NCI-H1694 (cell line): ENCODE measurements at places on chromosomes 2 and 18.

GRCh38 chr2:117065912-117066311 is 748.6 kb upstream of the DDX18 start:
- DNase-seq: no peak

DNA sequence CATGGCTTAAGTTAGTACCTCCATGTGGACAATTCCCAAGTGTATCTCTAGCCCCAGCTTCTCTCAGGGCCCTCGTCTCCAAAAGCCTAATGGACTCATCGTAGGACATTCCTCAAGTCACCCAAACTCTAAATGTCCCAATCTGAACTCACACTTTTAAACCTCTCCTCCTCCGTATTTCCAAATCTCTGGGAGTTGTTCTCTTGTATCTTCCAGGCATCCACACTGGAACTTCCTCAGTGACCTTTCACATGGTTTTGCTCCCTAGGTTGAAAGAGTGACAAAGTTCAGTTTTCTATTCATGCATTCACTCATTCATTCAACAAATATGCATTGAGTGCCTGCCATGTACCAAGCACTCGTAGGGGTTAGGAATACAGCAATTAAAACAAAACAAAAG is 220.2 kb downstream of the ALPK2 start:
- DNase-seq: no peak

DNA sequence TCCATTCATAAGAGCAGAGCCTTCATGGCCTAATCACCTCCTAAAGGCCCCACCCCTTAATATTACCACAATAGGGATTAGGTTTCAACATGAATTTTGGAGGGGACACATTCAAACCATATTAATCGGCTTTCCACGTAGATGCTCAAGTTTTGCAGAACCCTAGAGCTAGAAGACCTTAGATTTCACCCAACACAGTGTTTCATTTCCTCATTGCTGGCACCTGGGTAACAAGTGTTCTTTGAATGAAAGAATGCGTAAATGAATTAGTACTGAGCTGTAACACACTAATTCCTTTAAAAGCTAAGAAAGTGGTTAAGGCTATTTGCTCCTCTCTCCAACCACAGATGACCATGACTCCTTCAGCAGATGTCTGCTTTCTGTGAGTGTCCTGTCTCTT is 252.5 kb downstream of the SMAD2 start:
- no peak for DNase-seq

- DNase-seq: no peak
Observed at GRCh38 chr2:153575171-153575853, 96.8 kb upstream of the RPRM start.

DNA sequence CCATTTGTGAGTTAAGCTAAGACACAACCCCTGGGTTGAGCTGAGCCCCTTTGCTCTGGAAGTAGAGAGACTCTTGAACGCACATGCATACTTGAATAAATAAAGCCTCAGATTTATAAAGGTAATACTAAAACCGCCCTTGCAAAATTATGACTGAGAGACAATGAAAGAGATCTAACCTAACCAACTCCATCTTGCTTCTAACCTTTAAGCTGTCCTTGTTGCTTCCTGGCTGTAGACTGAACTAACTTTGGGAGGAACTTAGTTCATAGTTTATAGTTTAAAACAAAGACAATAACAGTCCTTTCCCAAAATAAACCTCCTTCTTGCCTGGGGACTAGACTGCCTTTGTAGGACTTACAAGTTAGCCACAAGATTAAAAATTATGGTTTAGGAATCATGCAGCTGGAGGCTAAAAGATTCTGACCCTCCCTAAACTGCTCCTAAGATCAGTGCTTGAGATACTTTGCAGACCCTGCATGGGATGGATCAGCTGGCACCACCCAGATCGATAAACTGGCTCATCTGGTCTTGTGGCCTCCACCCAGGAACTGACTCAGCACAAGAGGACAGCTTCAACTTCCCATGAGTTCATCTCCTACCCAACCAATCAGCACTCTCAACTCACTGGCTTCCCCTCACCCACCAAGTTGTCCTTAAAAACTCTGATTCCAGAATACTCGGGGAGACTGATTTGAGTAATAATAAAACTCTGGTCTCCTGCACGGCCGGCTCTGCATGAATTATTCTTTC is 240.2 kb upstream of the SLC14A2 start:
- no peak for DNase-seq

GRCh38 chr18:68121308-68121707 is 593.6 kb downstream of the TMX3 start:
- DNase-seq: no peak

GRCh38 chr2:171480908-171481307 is 41.4 kb upstream of the CYBRD1 start:
- no peak for DNase-seq

GRCh38 chr2:179861416-179862067 is at the start of gene ZNF385B:
Gene ZNF385B (minus strand): TSS chr2:179861612.
- peak; percentile 16 for DNase-seq

DNA sequence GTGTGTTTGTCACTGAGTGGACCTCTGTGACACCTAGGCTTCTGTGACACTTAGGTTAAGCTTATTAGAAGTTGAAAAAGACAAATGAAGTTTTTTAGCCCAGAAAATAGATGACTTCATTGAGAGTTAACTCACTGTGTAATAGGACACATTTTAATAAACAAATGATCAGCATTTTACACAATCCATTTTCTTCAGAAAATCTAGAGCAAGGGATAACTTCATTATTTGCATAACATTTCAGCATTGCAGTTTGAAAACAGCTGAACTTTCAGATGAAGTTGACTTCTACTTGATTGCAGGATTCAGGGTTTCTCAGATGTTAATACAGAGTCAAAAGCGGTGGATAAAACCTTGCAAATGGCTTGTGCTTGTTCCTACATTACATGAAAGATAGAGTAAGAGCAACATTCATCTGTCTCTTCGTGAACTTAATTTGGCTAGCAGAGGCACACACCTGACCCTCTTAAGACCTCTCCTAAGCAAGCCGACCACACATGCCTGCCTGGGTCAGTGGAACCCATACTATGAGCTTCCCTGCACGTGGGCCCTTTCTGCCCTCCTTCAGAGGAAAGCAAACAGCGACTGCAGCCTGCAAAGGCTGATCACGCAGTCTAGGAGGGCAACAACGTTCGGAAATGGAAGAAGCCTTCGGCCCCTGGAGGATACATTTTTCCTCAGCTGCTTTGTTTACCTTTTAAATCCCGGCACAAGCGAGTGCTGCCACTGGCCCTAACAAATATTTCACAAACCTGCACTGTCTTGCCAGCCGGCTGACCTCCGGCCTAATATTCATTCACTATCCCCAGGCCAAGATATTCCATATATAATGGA is 16.6 kb downstream of the ITGB1BP1 start:
- no peak for DNase-seq

DNA sequence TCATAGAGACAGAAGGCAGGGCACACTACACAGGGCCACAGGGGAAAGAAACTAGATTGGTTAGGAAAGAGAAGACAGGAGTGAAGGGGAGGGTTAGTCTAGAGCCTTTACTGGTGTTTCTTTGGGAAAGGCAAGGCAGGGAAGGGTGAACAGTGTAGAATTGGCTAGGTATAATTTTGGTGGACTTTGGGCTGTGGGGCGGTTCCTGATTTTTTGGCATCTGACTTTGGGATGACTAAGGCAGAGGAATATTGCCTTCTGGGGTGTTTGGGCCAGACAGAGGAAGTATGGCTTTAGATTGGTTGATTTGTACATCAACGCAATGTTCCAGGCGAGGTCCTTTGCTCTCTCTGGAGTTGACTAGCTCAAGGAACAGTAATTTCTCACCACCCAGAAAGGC is 534.8 kb downstream of the DCC start:
- no peak for DNase-seq

DNA sequence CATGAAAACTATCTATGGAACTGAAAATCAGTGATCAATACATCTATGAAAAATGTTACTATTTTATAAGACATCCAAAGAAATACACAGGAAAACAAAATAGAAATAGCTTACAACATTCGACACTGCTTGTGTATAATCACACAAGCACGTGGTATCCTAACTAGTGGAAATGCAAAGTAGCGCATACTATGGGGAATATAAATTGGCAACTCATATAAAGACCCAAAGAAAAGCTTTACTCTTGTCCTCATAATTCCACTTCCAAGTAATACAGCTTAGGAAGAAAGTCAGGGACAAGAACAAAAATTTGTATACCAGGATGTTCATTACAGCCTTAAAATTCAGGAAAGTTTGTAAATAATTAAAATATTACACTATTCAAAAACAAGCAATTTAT is 384.6 kb downstream of the NRXN1 start:
- no peak for DNase-seq

DNA sequence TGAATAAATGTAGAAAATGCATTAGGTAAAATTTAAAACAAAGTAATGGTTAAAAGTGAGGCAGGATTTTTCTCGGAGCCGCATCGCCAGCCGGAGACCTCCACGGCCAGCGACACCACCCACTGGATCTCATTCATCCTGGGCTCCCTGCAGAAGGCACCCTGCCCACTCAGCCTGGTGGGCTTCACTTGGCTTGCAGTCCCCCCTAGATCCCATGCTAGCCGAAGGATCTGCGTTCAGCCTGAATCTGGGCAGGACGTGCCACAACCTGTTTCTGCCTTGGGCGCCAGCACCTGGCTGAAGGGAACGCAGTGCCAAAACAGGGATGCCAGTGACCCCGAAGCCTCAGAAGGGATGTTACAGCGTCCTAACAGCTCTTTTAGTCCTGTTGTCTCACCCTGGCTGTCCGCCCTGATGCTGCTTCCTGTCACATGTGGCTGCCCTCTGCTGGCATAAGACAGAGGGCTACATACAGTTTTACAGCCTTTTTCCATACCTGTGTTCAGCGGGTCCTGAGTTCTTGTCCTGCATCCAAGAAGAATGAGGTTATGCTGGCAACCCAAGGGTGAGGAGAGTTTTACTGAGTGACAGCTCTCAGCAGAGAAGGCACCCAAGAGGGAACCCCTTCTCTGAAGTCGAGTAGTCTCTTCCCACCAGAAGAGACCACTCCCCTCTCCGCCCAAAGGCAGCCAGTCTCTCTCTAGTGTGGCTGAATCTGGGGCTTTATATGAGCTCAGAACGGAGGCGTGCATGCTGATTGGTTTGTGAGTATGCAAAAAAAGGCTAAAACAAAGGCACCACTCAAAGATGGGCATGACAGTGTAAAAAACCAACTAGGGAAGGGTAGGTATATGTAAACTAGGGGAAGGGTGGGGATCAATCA is 173.1 kb upstream of the GYPC start:
- no peak for DNase-seq

DNA sequence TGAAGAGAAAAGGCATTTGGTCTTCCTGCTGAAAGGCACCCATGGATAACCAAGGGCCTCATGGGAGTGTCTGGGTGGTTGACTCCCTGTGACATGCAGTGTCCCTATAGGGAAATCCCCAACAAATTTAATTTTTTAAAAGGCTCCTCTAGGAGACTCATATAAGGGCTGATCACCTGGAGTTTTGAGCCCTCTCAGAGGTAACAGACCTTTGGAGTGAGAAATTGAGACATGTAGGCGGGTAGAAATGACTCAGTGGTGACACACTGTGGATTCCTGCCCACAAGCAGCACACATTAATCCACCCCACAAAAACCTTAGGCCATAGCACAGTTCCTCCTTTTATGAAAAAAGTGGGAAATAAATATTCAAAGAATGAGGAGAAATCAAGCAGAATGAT is 557.0 kb upstream of the CNTNAP5 start:
- DNase-seq: no peak

DNA sequence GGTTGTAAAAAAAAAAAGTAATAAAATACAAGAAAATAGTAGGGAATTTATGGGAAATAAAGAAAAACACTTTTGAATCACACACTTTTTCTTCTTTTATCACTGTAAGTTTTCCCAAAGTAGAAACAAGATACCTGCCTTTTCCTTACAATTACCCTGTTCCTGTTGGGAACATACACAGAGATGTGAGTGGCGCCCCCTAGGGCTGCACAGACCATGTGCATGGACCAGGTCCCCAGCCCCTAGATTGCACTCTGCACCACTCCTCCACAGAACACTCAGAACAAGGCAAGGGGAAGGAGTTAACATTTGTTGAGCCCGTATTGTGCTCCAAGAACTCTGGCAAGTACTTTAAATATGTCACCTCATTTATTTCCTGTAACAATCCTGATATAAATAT is 118.7 kb upstream of the NRP2 start:
- DNase-seq: no peak

GRCh38 chr2:54709336-54709809 is 14.1 kb upstream of the EML6 start:
- DNase-seq: no peak

GRCh38 chr2:24339856-24340262 is 20.5 kb downstream of the ITSN2 start:
- no peak for DNase-seq

- DNase-seq: no peak
Observed at GRCh38 chr2:20641123-20641985, 9.5 kb downstream of the HS1BP3 start.

GRCh38 chr2:35933031-35933430 is 422.5 kb upstream of the CRIM1 start:
- no peak for DNase-seq

- no peak for DNase-seq
Observed at GRCh38 chr2:128867311-128867710, 548.6 kb upstream of the HS6ST1 start.

DNA sequence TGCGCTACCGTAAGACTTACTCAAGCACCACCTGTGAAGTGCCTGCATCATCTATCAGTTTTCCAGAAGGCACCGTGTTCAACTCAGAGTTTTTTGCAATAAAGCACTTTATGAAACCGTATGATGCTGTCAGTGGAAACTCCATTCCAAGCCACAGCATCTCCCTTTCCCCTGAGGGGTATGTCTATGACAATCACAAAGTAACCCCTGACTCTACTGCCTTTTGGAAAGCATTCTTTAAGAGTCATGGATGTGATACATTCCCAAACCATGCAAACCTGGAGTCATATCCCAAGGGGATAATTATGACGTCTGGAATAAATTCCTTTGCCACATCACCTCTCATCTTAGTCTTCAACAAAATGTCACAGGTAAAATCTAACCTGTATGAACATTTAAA is 39.2 kb downstream of the UNC50 start:
- no peak for DNase-seq

DNA sequence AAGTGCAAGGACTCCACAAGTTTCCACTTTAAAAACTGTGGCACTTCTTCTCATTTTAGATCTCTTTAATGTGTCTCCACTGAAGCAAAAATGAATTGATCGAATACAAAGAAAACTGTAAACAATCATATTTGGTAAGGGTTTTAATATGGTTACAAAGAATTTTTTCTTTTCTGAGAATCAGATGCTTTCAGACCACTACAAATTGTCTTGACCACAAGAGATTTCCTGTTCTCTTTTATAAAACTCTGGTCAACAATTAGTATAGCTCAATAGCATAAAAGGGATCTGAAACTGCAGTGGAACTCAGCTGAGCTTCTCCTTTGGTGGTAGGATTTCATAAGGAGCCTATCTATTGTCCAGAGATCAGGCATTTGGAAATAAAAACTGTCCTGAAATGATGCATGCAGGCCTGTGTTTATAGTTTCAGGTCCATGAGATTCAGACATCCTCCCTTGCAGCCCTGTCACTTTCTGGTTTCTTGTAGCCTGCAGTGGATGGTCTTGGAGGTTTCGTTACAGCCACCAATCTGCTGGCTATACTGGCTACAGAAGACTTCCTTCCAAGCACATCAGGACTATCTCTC is 120.0 kb downstream of the DOCK10 start:
- no peak for DNase-seq
